ENCODE measurements at places on chromosomes 16 and 17. TPM values are rescaled to one million over a fixed set of nuclear protein-coding genes. Genes with fewer than 3 reads are reported as not detected.

The IL34 gene
- total RNA-seq: 0.74 TPM

The MYADML2 gene
- not detected for total RNA-seq

The LGALS9B gene
- total RNA-seq: not detected

The TPSG1 gene
- total RNA-seq: 0.10 TPM

The MEOX1 gene
- total RNA-seq: not detected
